ENCODE measurements at places on chromosomes 7 and 10.
A peak's percentile ranks its signal among the peaks of the same experiment; 100 is the strongest.

GRCh38 chr7:104627516-104627915 is 299.1 kb downstream of the LHFPL3 start:
- no peak overlapping the region for H3K4me3 ChIP-seq
- no peaks in the 10 kb centered on the region for H3K4me1 ChIP-seq
- H3K27ac ChIP-seq, result no peak overlapping the region
- peak; percentile 59 for DNase-seq
- H3K36me3 ChIP-seq, result no peaks in the 10 kb centered on the region
- H3K27me3 ChIP-seq, result peaks cover 42% of the 10 kb centered on the region

DNA sequence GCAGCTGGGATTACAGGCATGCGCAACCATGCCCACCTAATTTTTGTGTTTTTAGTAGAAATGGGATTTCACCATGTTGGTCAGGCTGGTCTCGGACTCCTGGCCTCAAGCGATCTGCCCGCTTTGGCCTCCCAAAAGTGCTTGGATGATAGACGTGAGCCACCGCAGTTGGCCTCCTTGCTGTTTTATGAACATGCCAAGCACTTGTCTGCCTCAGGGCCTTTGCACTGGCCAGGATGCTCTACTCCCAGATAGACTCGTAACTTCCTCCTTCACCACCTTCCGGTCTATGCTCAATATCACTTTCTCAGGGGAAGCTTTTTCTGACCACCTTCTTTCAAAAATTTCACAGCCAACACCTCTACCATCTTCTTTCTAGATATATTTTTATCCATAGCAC is 6.3 kb downstream of the SLC26A5 start:
- H3K36me3 ChIP-seq, result no peaks in the 10 kb centered on the region
- no peak overlapping the region for H3K27ac ChIP-seq
- H3K4me3 ChIP-seq, result no peak overlapping the region
- no peak for DNase-seq
- peaks cover 90% of the 10 kb centered on the region for H3K27me3 ChIP-seq
- no peaks in the 10 kb centered on the region for H3K4me1 ChIP-seq

- peak overlapping the region; percentile 92 for H3K27ac ChIP-seq
- peaks cover 36% of the 10 kb centered on the region for H3K4me1 ChIP-seq
- H3K27me3 ChIP-seq, result peaks cover 2% of the 10 kb centered on the region
Observed at GRCh38 chr10:100998991-100999741, 442 bp upstream of the LZTS2 start.

DNA sequence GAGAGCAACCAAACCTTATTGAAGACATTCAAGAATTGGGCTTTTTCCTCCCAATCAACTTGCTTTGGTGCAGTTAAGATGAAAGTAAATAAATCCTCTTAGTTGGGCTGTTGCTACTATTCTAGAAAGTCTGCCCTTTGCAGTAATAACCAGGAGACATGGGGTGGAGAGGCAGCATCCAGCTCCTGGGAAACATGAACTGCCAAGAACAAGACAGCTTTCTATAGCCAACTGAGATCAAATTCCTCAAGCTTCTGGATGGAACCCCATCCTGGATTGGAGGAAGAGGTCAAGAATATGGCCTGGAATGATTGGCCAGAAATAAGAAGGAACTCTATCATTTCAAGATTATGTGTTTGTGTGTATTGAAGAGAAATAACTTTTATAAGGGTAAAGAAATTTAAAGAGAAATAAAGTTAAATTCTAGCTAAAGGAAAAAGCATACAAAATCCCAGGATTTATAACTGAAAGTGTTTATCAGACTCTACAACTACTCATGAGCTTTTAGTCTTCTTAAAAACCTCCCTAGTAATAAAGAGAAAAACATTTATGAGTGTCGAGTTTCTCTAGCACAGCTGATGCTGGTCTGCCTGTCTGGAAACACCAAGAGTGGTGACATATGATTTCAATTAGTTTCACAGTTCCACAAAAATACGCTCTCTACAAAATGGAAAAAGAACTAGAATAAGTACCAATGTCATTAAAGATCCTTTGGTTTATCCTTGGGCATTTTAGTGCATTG is 70.1 kb upstream of the COL1A2 start:
- H3K36me3 ChIP-seq, result peaks cover 13% of the 10 kb centered on the region
- no peaks in the 10 kb centered on the region for H3K27me3 ChIP-seq
- no peak overlapping the region for H3K27ac ChIP-seq
- H3K4me1 ChIP-seq, result no peaks in the 10 kb centered on the region

GRCh38 chr7:84735011-84735410 is 451.8 kb downstream of the SEMA3D start:
- H3K27ac ChIP-seq, result no peak overlapping the region
- no peaks in the 10 kb centered on the region for H3K4me1 ChIP-seq
- H3K36me3 ChIP-seq, result peaks cover 2% of the 10 kb centered on the region
- no peak for DNase-seq
- H3K27me3 ChIP-seq, result no peaks in the 10 kb centered on the region

- no peak overlapping the region for H3K4me3 ChIP-seq
- peaks cover 2% of the 10 kb centered on the region for H3K27me3 ChIP-seq
- DNase-seq, result no peak
- no peaks in the 10 kb centered on the region for H3K4me1 ChIP-seq
Observed at GRCh38 chr10:71289421-71290130, 29.5 kb upstream of the SLC29A3 start.

DNA sequence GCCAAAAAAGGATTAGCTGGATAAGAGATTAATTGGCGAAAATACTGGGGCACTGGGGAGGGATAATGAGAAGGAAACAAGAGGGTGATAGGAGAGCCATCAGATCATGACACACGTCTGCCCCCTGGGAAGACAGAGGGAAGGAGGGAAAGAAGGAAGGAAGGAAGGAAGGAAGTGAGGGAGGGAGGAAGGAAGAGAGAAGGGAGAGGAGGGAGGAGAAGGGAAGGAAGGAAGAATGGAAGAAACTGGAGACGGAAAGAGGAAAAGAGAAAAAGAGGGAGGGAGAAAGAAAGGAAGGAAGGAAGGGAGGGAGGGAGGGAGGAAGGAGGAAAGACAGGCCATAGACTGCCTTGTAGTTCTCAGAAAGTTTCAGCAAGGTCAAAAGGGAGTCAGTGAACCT is 37.8 kb upstream of the WAC start:
- H3K27me3 ChIP-seq, result no peaks in the 10 kb centered on the region
- no peak overlapping the region for H3K27ac ChIP-seq
- no peak overlapping the region for H3K4me3 ChIP-seq
- H3K36me3 ChIP-seq, result no peaks in the 10 kb centered on the region

DNA sequence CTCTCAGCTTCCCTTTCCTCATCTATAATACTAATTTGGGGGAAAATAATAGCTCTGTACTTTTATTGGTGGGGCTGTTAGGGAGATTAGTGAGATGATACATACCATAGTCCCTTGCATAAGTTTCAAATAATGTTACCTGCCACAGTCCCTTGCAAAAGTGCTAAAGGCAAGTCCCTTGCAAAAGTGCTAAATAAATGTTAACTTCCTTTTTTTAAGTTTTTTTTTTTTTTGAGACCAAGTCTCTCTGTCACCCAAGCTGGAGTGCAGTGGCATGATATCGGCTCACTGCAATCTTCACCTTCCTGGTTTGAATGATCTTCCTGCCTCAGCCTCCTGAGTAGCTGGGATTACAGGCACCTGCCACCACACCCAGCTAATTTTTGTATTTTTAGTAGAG is 43.4 kb upstream of the SRGN start:
- H3K27ac ChIP-seq, result no peak overlapping the region
- H3K4me1 ChIP-seq, result no peaks in the 10 kb centered on the region
- no peak for DNase-seq
- no peak overlapping the region for H3K4me3 ChIP-seq

GRCh38 chr7:128007303-128007680 is 23.9 kb downstream of the LRRC4 start:
- H3K36me3 ChIP-seq, result peaks cover 17% of the 10 kb centered on the region
- H3K4me1 ChIP-seq, result peaks cover 44% of the 10 kb centered on the region
- no peak for DNase-seq

GRCh38 chr7:123823898-123824753 is 20.8 kb upstream of the HYAL4 start:
- no peaks in the 10 kb centered on the region for H3K4me1 ChIP-seq
- H3K36me3 ChIP-seq, result no peaks in the 10 kb centered on the region
- no peak overlapping the region for H3K4me3 ChIP-seq
- H3K27me3 ChIP-seq, result no peaks in the 10 kb centered on the region
- H3K27ac ChIP-seq, result no peak overlapping the region

GRCh38 chr7:127932496-127932895 is 98.7 kb downstream of the LRRC4 start:
- no peak for DNase-seq
- no peaks in the 10 kb centered on the region for H3K27me3 ChIP-seq
- no peak overlapping the region for H3K4me3 ChIP-seq
- H3K36me3 ChIP-seq, result peaks cover 36% of the 10 kb centered on the region
- peak overlapping the region; percentile 43 for H3K27ac ChIP-seq
- peaks cover 75% of the 10 kb centered on the region for H3K4me1 ChIP-seq

- H3K4me3 ChIP-seq, result no peak overlapping the region
- H3K27me3 ChIP-seq, result no peaks in the 10 kb centered on the region
- DNase-seq, result no peak
- peaks cover 25% of the 10 kb centered on the region for H3K36me3 ChIP-seq
- peaks cover 12% of the 10 kb centered on the region for H3K4me1 ChIP-seq
- H3K27ac ChIP-seq, result no peak overlapping the region
Observed at GRCh38 chr10:62063795-62064472, 162.4 kb downstream of the ARID5B start.

- no peak overlapping the region for H3K27ac ChIP-seq
- peaks cover 5% of the 10 kb centered on the region for H3K27me3 ChIP-seq
- no peak for DNase-seq
- H3K4me1 ChIP-seq, result no peaks in the 10 kb centered on the region
Observed at GRCh38 chr7:114405427-114405826, 9.2 kb upstream of the FOXP2 start.

- no peak overlapping the region for H3K4me3 ChIP-seq
- no peak overlapping the region for H3K27ac ChIP-seq
- no peak for DNase-seq
Observed at GRCh38 chr7:68269405-68269804, 1272.8 kb downstream of the TYW1 start.

DNA sequence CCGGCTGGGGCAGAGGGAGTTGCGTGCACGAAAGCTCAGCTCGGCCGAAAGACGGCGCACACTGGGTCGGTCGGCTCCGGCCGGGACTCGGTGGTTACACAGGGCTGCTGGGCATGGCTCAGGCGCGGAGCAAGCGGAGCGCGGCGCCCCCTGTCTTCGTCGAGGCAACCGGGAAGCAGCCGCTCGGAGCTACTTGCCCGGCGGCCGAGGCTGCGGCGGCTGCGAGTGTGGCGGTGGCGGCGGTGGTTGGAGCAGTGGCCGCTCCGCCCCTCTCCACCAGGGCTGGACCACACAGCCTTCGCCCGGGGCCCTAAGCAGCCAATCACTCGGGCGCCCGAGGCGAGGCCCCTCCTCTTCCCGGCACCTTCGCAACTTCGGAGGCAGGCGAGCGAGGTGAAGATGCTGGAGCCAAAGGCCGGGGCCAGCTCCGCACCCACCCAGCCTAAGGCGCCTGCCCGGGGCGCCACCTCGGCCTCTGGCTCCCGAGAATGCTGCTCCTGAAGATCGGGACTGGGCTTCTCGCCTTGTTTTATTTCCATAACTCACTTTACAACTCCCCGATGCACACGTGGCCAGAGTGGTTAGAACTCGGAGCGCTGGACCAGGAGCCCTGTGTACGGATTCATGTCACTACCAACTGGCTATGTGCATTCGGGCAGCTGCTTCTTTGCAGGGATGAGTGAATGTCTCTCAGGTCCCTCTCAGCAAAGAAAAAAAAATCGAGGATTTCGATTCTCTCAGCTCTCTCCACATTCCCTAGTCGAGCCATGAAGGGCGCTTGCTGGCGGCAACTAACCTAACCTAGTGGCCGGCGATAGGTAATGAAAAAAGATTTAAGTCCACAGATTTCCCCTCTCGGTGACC is at the start of gene TLL2:
Gene TLL2, minus strand, starts transcription at position 229 of the 864 bp plus-strand sequence. CDS start 241 bp downstream, outside the sequence.
- H3K27ac ChIP-seq, result no peak within 1 kb of the TSS
- peak; percentile 81 for DNase-seq
- peaks cover 57% of the 10 kb centered on the region for H3K27me3 ChIP-seq
- H3K4me3 ChIP-seq, result peak within 1 kb of the TSS; percentile 89
- H3K4me1 ChIP-seq, result peaks cover 20% of the 10 kb centered on the region
- H3K36me3 ChIP-seq, result no peaks in the 10 kb centered on the region

DNA sequence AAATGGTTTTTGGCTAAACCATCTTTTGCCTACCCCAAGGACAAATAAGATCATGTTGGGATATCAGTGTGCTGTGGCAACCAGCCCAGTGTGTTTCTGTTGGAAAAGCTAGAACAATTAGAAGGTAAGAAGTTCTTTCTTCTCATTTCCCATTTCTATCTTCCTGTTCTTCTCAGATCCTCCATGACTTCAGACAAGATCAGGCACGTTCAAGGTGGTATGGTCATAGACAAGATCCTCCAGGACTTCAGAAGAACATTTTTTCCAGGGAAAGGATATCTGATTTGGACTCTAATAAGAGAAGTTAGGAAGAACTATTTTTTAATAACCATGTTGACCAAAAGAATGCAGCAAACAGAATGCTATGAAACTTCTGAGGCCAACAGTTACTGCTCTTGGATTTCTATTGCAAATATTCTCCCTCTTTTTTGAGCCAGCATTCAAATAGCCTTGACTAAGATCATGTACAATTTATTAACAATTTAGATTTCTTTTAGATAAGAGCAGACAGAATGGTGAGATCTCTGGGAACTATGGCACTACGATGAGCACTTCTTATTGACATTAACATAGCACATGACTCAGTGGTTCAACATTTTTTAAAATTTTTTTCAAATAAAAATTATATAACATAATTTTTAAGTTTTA is 15.9 kb downstream of the HYCC1 start:
- H3K4me3 ChIP-seq, result no peak overlapping the region
- no peak overlapping the region for H3K27ac ChIP-seq
- H3K36me3 ChIP-seq, result peaks cover 5% of the 10 kb centered on the region
- no peaks in the 10 kb centered on the region for H3K27me3 ChIP-seq
- no peak for DNase-seq
- no peaks in the 10 kb centered on the region for H3K4me1 ChIP-seq

DNA sequence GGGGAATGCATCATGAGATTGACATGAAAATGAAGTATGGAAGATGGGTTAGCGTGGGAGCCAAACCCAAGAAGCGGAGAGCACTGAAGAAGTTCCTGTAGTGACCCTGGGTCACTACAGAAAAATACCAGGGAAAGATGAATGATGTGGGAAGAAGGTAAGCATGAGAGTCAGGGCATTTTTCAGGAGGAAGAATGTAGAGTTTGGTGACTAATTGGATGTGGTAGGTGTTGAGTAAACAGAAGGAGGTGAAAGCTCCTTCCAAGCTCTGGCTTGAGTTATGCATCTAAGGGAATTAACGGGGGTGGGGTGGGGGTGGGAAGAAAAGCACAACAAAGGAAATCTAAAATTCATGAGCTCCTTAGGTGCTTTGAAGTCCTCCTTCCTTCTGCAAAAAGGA is 238.1 kb upstream of the AOAH start:
- no peak overlapping the region for H3K27ac ChIP-seq
- H3K27me3 ChIP-seq, result no peaks in the 10 kb centered on the region
- H3K4me3 ChIP-seq, result no peak overlapping the region

DNA sequence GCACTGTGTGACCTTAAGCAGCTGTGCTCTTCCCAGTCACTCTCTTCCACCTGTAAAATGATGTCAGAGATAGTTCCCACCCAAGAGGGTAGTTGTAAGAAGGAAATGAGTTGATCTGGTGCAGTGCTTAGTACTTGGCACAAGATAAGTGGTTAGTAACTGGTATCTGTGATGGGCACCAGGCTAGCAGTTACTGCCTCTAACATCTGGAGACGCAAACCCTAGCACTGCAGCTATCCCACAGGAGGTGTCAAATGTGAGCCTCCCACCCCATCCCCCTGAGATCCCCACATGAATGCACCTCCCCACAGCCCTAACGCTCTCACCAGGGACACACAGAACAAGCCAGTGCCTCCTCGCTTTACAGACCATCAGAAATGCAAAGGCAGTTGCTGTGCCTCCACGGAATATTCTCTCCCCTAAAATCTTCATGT is 72.0 kb downstream of the KCNMA1 start:
- H3K4me3 ChIP-seq, result no peak overlapping the region
- H3K36me3 ChIP-seq, result no peaks in the 10 kb centered on the region
- peaks cover 22% of the 10 kb centered on the region for H3K27me3 ChIP-seq
- peaks cover 4% of the 10 kb centered on the region for H3K4me1 ChIP-seq

Data from neural crest cell (in vitro differentiated cells).